Transverse colon (tissue), 4 donors: ENCODE measurements at places on chromosomes 2 and 18.

GRCh38 chr18:46293742-46294181, 189.6 kb downstream of the HAUS1 start:
- H3K27ac ChIP-seq = no peak overlapping the region
- H3K4me3 ChIP-seq = no peak overlapping the region
- H3K27me3 ChIP-seq = no peaks in the 10 kb centered on the region
- H3K4me1 ChIP-seq = no peaks in the 10 kb centered on the region

- H3K27ac ChIP-seq = no peak overlapping the region
- H3K27me3 ChIP-seq = no peaks in the 10 kb centered on the region
- H3K36me3 ChIP-seq = no peaks in the 10 kb centered on the region
- H3K4me3 ChIP-seq = no peak overlapping the region
These were observed 13.3 kb downstream of the NTSR2 start for GRCh38 chr2:11656671-11657101.

DNA sequence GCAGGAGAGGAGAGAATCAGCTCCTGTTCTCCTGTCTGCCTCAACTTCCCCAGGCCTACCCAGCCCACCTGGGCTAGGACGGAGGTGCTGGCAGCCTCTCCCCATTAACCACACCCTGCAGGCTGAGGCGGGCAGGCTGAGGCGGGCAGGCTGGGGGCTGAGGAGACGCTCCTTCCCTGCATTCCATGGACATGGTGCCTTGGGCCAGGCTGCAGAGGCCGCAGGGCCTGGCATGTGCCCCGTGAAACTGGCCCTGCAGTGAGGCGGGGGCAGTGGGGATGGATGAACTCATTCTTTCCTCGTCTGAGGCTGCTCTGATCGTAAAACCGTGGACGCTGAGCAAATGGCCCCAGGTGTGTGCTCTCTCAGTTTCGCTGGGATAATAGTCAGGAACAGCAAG, 84.7 kb upstream of the LAPTM4A start:
- H3K27ac ChIP-seq = peak overlapping the region; percentile 22
- peaks cover 4% of the 10 kb centered on the region for H3K4me1 ChIP-seq

DNA sequence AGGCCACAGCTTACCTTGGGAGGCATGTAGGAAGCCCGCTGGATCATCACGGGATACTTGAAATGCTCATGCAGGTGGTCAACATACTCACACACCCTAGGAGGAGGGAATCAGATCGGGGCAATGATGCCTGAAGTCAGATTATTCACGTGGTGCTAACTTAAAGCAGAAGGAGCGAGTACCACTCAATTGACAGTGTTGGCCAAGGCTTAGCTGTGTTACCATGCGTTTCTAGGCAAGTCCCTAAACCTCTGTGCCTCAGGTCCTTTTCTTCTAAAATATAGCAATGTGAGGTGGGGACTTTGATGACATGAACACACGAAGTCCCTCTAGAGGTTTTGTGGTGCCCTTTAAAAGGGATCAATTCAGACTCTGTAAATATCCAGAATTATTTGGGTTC, 17.9 kb downstream of the TYMS start:
- no peak for DNase-seq
- no peak overlapping the region for H3K27ac ChIP-seq
- no peaks in the 10 kb centered on the region for H3K27me3 ChIP-seq
- no peak overlapping the region for H3K4me3 ChIP-seq

- H3K36me3 ChIP-seq = no peaks in the 10 kb centered on the region
- no peaks in the 10 kb centered on the region for H3K27me3 ChIP-seq
- H3K4me1 ChIP-seq = no peaks in the 10 kb centered on the region
- no peak overlapping the region for H3K27ac ChIP-seq
- H3K4me3 ChIP-seq = no peak overlapping the region
These were observed 48.7 kb upstream of the GLS start for GRCh38 chr2:190831941-190832340.

- DNase-seq = no peak
- H3K4me1 ChIP-seq = no peaks in the 10 kb centered on the region
- no peak overlapping the region for H3K4me3 ChIP-seq
- H3K27me3 ChIP-seq = no peaks in the 10 kb centered on the region
These were observed 970.2 kb downstream of the ERBB4 start for GRCh38 chr2:211568439-211568838.

GRCh38 chr2:79980816-79981215, 323.7 kb downstream of the LRRTM1 start:
- DNase-seq = no peak
- no peaks in the 10 kb centered on the region for H3K36me3 ChIP-seq
- H3K4me1 ChIP-seq = no peaks in the 10 kb centered on the region
- H3K27me3 ChIP-seq = no peaks in the 10 kb centered on the region
- H3K27ac ChIP-seq = no peak overlapping the region

DNA sequence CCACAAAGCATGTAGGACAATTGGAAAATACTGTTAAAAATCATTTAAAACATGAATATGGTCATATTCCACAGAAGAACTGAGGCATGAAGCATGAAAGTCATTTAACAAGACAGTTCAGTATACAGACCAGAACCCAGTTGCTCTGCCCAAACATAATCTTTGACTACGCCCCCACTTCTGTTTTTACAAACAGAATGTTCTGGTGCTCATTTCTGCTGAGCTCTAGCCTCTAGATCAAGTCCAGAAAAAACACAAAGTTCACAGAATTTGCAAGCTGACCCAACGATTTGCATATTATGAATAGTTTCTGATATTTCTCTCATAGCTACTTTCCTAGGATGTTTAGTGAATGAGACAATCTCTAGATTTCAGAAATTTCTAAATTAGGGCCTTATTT, 424.9 kb downstream of the PID1 start:
- H3K36me3 ChIP-seq = no peaks in the 10 kb centered on the region
- H3K27me3 ChIP-seq = no peaks in the 10 kb centered on the region
- no peak overlapping the region for H3K4me3 ChIP-seq
- DNase-seq = no peak
- H3K27ac ChIP-seq = no peak overlapping the region
- no peaks in the 10 kb centered on the region for H3K4me1 ChIP-seq

- H3K4me3 ChIP-seq = peak overlapping the region; percentile 97
- H3K36me3 ChIP-seq = no peaks in the 10 kb centered on the region
- H3K27me3 ChIP-seq = no peaks in the 10 kb centered on the region
- peak; percentile 41 for DNase-seq
These were observed 593 bp upstream of the ACTR2 start for GRCh38 chr2:65227020-65227455.

DNA sequence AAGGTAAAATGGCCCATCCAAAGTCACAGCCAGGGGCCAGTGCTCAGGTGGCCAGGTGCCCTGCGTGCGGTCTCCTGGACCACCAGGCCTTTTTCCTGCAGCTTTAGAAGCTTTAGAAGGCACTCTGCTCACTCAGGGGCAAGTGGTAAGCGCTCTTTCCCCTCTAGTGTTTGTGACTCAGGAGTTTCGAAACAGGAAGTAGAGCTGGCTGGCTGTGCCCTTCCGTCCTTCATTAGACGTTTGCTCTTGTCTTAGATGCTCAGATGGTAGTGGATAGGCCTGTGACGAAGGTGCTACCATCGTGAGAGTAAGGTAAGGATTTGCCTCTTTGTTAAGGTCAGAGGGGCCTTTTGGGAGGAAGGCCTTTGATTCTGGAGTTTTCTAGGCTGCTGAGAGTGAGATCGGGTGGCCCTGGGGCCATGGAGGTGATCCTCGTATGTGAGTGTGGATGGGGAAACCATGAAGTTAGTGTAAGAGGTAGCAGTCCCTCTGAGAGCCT, at the start of gene CASP8:
TSS of gene CASP8 (plus strand) at position 235 of the 499 bp plus-strand sequence. CDS start 5,951 bp downstream, outside the sequence.
- H3K36me3 ChIP-seq = no peaks in the 10 kb centered on the region
- DNase-seq = peak; percentile 62
- H3K4me1 ChIP-seq = peaks cover 18% of the 10 kb centered on the region
- H3K4me3 ChIP-seq = peak within 1 kb of the TSS; percentile 76
- H3K27me3 ChIP-seq = no peaks in the 10 kb centered on the region

DNA sequence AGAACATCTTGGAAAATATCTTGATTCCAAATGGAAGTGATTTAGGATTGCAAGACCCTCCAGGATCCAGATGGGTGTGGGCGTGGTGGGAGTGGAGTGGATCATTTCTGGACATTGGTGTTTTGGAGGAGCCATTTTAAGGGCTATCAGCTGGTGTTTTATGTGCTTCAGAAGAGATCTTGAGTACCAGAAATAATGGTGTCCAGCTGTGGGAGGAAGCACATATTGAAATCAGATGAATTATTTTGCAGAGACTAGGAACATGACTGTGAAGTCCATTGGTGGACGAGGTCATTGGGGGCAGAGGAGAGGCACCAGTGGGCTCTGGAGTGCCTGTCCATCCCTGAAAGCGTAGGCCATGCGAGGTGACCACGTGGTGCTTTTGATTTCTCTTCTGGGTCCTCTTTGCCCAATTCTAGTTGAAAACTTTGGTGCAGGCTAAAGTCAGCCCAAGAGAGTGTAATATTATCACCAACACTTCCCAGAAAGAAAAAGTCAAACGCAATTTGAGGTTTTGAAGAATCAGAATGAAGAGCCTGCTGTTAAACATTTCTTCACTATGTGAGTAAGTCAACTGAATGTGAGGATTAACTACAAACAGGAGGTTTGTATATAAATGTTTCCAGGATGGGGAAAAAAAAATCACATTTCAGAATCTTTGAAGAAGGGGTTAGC, 31.6 kb downstream of the RNF144A start:
- H3K27me3 ChIP-seq = no peaks in the 10 kb centered on the region
- no peaks in the 10 kb centered on the region for H3K36me3 ChIP-seq
- H3K4me3 ChIP-seq = no peak overlapping the region
- DNase-seq = no peak

DNA sequence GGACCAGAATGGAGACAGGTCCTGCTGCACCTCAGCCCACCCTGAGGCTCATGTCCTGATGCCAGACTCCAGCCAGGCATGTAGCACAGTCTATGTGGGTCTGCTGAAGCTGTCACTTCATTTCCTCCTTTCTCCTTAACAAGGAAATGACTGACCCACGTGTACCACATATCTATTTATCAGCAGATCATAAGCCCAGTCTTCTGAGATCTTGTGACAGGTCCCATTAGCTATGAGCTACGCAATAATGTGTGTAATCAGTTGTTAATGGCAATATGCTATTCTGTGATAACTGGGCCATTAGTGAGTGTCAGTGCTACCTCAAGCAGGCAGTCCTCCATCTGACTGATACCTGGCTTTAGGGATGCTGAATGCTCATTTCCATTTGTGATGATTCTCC, 615.3 kb downstream of the BCL11A start:
- H3K27ac ChIP-seq = no peak overlapping the region
- no peaks in the 10 kb centered on the region for H3K4me1 ChIP-seq
- DNase-seq = no peak
- H3K36me3 ChIP-seq = no peaks in the 10 kb centered on the region

DNA sequence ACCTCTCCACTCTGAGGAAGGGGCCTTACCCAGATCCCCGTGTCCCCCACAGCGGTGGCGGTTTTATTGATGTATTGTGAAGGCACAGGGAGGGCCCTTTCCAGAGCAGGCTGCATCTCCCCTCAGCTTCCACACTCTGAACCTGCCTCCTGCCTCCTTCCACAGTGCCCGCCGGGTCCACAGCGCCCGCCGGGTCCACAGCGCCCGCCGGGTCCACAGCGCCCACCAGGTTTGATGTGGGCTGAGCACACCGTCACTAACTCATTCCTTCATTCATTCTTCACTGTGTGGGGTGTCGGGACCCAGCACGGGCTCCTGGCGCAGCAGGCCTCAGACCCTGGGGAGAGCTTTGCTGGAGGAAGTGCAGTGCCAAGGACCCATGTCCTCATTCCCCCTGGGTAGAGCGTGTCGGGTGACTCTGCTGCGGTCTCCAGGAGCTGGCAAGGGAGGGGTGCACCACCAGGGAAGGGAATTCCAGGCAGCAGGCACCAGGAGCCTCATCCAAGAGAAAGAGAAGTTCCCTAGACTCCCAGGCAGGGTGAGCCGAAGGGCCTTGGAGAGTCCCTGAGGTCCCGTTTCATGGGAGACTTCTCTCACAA, 57.1 kb downstream of the HPCAL1 start:
- H3K27me3 ChIP-seq = no peaks in the 10 kb centered on the region
- H3K36me3 ChIP-seq = no peaks in the 10 kb centered on the region
- no peaks in the 10 kb centered on the region for H3K4me1 ChIP-seq
- no peak overlapping the region for H3K4me3 ChIP-seq

GRCh38 chr2:216015722-216016464, 2.5 kb upstream of the MREG start:
- DNase-seq = peak; percentile 33
- no peak overlapping the region for H3K4me3 ChIP-seq

GRCh38 chr2:175001566-175001965, 3.6 kb downstream of the CHN1 start:
- peaks cover 25% of the 10 kb centered on the region for H3K4me1 ChIP-seq
- H3K27me3 ChIP-seq = peaks cover 54% of the 10 kb centered on the region
- H3K36me3 ChIP-seq = no peaks in the 10 kb centered on the region

DNA sequence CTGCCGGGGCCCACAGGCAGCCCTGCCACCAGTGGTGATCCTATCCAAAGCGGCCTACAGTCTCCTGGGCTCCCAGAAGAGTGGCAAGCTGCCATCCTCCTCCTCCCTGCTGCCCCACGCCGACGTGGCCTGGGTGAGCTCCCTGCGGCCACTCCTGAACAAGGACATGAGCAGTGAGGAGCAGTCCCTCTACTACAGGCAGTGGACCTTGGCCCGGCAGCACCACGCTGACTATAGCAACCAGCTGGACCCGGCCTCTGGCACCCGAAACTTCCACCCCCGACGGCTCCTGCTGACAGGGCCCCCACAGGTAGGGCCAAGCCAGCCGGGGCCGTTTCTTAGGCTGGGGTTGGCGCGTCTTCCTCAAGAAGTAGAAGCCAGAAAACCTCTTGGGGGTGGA, 100.5 kb downstream of the ESCO1 start:
- no peak overlapping the region for H3K4me3 ChIP-seq
- H3K27me3 ChIP-seq = no peaks in the 10 kb centered on the region
- H3K36me3 ChIP-seq = no peaks in the 10 kb centered on the region
- no peaks in the 10 kb centered on the region for H3K4me1 ChIP-seq
- DNase-seq = no peak
- H3K27ac ChIP-seq = no peak overlapping the region

- H3K4me3 ChIP-seq = no peak overlapping the region
- no peaks in the 10 kb centered on the region for H3K27me3 ChIP-seq
- H3K36me3 ChIP-seq = no peaks in the 10 kb centered on the region
- DNase-seq = no peak
- peak overlapping the region; percentile 66 for H3K27ac ChIP-seq
These were observed 150.5 kb downstream of the MBP start for GRCh38 chr18:76982038-76982437.

DNA sequence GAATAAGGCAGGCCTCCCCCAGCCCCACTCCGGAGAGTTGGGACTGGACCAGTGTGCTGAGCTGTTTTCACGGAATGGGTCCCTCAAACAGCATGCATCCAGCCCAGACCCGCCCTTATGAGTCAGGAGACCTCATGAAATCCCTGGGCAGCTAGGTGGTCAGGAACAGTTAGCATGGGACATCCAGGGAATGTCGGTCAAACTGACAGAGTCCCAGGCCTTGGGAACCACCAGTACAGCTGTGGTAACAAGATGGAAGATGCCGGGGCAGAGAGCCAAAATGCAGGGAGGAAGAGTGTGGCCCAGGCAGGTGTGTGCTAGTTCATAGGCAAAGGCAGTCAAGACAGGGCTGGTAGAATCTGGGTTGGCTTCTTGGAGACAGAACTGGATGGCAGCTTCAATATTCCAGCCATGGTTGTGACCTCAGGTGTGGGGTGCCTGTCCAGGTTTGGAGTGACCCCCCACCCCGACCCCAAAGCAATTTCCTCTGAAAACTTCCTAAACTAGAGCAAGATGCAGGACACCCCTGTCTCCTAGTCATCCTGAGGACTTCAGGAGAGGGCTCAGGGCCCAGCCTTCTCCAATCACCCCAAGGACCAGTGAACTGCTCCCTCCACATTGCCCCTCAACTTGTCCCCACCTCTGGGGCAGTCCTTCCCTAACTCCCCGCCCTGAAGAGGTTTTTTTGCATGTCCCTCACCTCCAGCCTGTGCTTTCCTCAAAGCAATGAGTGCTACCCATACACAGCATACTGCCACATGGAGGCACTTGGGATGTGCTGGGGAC, 46.5 kb downstream of the KCNIP3 start:
- H3K4me1 ChIP-seq = peaks cover 20% of the 10 kb centered on the region
- no peaks in the 10 kb centered on the region for H3K36me3 ChIP-seq
- DNase-seq = no peak
- no peak overlapping the region for H3K4me3 ChIP-seq
